ENCODE measurements at places on chromosomes 2 and 18. TPM values are rescaled to one million over a fixed set of nuclear protein-coding genes. Genes with fewer than 3 reads are reported as not detected.

Gene DSG1
- 0.03 TPM for polyA plus RNA-seq

Gene LIMS2
- 23.2 TPM for polyA plus RNA-seq

Gene PLGLB2
- 4.9 TPM for polyA plus RNA-seq

Gene NEUROD1
- polyA plus RNA-seq: not detected

Gene CCDC68
- 7.5 TPM for polyA plus RNA-seq

Gene ABCB11
- polyA plus RNA-seq: not detected

Gene ZC3H15
- 124 TPM for polyA plus RNA-seq

Gene KIF3C
- polyA plus RNA-seq: 17.4 TPM

Gene FHOD3
- 48.8 TPM for polyA plus RNA-seq

Gene SDC1
- 30.0 TPM for polyA plus RNA-seq
